Activated CD4-positive, alpha-beta T cell treated with anti-CD3 and anti-CD28 coated beads, Interleukin-2, amount 10 ng/mL, durations not matched to agents 7 days and 5 days (primary cell): ENCODE measurements at places on chromosomes 3 and 15.

DNA sequence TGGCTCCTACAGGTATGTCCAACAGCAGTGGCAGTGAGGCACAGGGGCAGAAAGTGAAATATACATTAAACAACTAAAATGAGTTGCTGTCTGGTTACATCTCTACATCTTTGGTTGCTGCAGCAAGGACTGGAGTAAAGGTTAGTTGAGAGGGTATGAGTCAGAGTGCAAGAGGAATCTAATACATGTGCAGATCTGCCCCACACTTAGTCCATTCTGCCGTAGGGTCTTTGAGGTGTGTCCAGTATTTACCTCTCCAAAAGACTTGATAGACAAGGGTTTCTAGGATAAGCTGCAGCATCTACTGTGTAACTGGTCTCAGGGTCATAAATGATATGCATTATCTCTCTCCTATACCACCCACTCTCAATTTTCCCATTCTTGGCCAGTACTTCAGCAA is 6.2 kb upstream of the NEDD4 start:
- peaks cover 48% of the 10 kb centered on the region for H3K27me3 ChIP-seq
- no peak overlapping the region for H3K4me3 ChIP-seq
- H3K4me1 ChIP-seq = no peaks in the 10 kb centered on the region
- H3K36me3 ChIP-seq = no peaks in the 10 kb centered on the region
- no peak for DNase-seq

- no peak for DNase-seq
- no peak overlapping the region for H3K27ac ChIP-seq
Observed at GRCh38 chr3:13045241-13045903, 27.9 kb downstream of the IQSEC1 start.

DNA sequence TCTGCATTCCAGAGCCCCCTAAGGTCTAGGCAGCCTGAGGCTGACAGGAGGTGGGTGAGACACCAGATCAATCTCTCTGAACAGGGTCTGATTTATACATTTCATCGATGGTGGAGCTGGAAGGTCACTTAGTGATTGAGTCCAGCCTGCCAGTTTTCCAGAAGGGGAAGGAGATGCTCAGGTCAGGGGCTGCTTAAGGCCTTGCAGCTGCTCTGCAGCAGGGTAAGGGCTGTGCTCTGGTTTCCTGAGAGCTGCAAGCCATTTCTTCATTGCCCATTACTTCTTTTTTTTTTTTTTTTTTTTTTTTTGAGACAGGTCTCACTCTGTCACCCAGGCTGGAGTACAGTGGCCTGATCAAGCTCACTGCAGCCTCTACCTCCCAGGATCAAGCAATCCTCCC is 10.7 kb downstream of the TADA3 start:
- H3K36me3 ChIP-seq = peaks cover 56% of the 10 kb centered on the region
- H3K27me3 ChIP-seq = no peaks in the 10 kb centered on the region
- H3K4me1 ChIP-seq = peaks cover 58% of the 10 kb centered on the region
- DNase-seq = no peak
- H3K27ac ChIP-seq = peak overlapping the region; percentile 6

DNA sequence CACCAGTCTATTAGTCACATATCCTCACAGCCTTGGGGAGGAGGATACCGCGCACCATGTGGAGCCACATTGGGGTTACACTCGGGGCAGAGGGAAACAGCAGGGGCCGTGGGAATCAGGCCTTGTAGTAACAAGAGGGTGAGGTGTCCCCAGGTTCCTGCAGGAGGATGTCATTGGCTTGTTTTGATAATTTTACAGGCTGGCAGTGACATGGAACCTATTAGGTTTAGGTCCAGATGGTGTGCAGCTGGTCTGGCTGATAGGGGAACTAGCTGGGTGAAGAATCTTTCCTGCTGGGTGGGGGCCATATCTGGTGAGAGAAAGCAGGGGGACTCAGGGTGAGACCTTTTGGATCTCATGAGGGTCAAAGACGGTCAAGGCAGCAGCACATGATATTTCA is 9.8 kb upstream of the MEF2A start:
- no peak for DNase-seq
- no peak overlapping the region for H3K27ac ChIP-seq
- no peaks in the 10 kb centered on the region for H3K4me1 ChIP-seq

DNA sequence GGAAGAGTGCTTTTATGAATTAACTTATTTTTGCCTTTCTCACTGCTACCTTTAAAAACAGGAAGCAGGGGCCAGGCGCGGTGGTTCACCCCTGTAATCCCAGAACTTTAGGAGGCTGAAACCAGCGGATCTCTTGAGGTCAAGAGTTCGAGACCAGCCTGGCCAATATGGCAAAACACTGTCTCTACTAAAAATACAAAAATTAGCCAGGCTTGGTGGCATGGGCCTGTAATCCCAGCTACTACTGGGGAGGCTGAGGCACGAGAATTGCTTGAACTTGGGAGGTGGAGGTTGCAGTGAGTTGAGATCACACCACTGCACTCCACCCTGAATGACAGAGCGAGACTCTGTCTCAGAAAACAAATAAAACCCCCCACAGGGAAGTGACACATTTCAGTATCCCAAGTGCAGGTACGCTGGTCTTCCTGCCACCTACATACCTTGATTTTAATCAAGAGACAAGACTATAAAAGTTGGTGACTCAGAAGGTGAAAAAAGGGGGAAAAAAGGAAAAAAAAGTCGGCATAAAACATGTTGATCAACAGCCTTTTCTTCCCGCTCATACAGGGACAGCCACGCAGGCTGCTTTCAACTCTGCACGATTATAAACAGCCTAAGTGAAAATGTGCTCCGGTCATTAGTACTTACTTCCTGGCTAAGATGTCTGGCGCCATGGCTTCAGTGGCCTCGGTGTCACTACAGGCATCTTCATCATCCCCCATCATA is 18.8 kb downstream of the PPP1R2 start:
- peaks cover 50% of the 10 kb centered on the region for H3K36me3 ChIP-seq
- peaks cover 47% of the 10 kb centered on the region for H3K4me1 ChIP-seq
- no peaks in the 10 kb centered on the region for H3K27me3 ChIP-seq
- H3K27ac ChIP-seq = peak overlapping the region; percentile 88
- H3K4me3 ChIP-seq = no peak overlapping the region
- DNase-seq = no peak
